ENCODE measurements at places on chromosomes 2 and 18.

DNA sequence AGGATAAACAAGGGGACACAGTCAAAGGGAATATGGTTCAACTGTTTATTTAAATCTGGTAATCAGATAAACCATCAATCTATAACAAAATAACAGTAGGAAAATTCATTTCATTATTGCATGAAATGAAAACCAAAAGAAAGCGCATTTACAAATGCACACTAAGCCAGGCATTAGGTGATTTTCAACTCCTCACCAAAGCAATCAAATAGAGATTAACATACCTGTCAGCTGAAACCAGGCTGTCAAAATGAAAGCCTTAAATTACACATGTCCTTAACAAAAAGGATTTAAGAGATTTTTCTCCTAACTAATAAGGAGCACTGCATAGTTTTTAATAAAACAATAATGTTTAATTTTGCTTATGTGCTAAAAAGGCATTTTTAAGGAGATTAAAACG, 23.0 kb downstream of the STK39 start:
- DNase-seq, result no peak

GRCh38 chr18:23189768-23190661, 54.7 kb downstream of the CABLES1 start:
- DNase-seq, result no peak

- no peak for DNase-seq
Measured at GRCh38 chr2:15989559-15989958, 49.2 kb downstream of the MYCN start.

GRCh38 chr2:100821255-100821910, 1.4 kb downstream of the NPAS2 start:
- DNase-seq, result no peak

DNA sequence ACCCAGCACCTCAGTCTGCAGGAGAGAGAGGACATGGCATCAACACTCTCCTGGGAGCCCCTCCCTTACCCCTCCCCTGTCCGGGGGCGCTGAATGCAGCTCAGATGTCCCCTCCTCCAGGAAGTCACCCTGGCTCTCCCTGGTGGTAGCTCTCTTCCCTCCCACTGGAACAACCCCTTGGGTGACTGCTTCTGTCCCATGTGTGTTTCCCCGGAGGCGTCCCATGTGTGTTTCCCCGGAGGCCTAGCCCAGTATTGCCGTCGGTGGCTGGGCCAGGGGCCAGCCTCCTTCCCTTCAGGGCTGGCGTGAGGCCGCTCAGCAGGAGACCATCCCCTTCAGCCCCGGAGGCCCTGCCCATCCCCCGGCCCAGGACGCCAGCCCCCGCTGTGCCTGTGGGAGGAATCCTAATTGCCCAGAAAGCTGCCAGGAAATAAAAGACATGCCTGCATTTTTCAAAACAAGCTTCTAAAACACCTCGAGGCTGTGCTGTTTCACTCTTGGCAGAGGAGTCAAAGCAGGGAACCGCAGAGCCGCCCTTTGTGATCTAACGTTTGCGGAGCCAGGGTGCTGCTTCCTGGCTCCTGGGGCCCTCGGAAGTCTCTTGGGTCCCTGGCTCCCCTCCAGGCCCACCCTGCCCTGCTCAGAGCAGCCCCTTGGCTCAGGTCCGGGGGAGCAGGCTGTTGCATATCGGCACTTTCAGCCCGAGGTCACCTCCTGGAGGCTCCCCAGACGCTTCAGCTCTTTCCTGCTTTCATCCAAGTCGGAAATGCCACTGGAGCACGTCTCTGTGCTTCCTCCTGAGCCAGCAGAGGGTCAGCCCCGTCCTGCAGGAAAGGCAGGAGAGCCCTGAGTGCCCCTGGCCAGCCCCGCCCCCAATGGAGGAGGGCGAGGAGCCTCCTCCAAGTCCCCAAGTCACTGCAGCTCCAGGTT, 11.4 kb downstream of the SNED1 start:
- no peak for DNase-seq

GRCh38 chr2:100976645-100977391, 25.3 kb upstream of the RPL31 start:
- DNase-seq, result no peak

DNA sequence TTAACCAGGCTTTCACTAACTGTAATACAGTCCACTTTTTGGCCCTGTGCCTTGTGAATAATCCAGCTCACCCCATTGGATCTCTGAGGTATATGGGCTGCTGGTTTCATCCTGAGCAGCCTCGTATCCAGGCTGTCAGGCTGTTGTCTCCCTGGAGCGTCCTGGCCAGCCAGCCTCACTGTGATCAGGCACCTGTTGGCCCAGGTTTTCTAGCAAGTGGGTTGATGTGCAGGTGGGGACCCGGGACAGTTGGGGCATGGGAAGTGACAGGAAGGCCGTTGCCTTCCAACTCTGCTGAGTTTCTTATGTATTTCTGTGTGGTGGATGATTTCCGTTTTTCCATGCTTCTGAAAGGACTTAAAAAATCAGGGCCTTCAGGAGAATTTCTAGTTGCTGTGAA, 132.4 kb downstream of the ACOXL start:
- DNase-seq, result no peak
